ENCODE measurements at places on chromosomes 5 and 9.

GRCh38 chr9:108845507-108845906, 10.3 kb downstream of the ACTL7B start:
- no peak for DNase-seq

DNA sequence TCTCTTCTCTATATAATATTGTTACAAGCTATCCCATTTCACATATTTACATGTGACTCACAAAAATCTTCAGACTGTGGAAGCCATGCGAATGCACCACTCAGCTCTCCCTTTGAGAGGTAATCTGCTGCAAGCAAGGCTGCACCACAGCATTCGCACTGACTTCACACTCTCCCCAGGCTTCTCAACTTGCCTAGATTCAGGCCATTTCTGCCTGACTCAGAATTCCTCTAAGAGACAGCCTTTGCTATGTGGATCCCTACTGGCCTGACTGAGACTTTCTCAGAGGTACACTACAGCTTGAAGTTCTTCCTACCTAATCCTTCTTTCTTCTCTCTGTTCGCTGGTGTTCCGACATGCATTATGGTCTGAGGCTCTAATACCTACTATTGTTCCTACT, 21.1 kb upstream of the DMRTA1 start:
- DNase-seq = no peak

DNA sequence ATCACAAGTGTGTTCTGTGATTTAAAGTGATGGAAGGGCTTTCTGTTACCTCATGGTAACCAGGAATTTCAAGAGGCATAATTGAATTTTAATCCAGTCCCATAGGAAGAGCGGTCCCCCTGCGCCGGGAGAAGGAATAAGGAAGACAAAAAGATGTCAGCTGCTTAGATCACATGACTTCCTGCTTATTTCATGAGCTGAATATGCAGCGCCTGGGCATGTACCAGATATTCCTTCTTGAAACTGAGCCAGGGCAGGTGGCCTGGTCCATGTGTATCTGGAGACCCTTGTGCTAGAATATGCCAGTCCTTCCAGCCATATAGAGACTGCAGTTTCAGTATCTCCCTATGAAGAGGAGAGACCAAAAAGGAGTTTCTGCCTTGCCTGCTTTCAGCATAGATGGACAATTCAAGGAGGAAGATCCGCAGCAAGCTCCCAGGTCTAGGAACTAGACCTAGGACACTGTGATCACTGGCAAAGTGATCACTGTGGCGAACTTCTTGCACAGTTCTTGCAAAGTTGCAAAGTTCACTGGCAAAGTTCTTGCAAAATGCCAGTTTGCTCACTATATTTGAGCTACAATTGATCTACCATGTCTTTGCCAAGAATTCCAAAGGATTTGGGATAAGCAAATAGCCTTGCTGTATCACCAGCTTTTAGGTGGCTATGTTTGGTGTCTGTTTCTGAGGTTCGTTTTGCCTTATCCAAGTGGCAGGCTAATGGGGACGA, 102.9 kb upstream of the PHYKPL start:
- no peak for DNase-seq

DNA sequence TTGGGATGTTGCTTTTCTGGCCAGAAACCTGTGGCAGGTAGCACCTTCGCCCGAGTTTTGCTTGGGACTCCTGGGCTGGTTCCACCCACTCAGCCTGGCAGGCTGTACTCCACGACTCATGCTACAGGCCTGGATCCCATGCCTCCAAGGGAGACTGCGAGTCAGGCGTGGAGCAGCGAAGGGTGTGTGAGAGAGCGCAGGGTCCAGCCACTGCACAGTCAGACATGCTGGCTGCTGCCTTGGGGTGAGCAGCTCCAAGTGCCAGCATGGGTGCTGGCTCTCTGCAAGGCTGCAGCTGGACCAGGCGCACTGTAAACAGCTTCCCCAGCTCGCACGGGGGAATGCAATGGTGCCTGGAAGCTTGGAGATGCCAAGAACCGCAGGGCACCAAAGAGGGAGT, 249.6 kb upstream of the EDIL3 start:
- no peak for DNase-seq

DNA sequence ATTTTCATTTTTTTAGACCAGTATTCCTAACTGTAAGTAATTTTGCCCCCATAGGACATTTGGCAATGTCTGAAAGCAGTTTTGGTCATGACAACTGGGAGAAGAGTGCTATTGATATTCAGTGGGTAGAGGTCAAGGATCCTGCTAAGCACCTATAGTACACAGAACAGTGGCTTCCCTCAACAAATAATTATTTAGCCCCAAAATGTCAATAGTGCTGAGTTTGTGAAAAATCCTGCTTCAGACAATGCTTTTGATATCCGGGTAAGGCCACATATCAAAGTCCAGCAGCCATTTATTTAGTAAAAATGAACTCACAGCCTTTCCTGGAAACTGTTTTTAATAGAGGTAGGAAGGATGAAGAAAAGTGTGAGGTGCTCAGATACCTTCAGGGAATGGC, 8.1 kb upstream of the TARS1 start:
- DNase-seq = no peak

- no peak for DNase-seq
Observed at GRCh38 chr5:174526177-174526576, 198.2 kb upstream of the MSX2 start.

DNA sequence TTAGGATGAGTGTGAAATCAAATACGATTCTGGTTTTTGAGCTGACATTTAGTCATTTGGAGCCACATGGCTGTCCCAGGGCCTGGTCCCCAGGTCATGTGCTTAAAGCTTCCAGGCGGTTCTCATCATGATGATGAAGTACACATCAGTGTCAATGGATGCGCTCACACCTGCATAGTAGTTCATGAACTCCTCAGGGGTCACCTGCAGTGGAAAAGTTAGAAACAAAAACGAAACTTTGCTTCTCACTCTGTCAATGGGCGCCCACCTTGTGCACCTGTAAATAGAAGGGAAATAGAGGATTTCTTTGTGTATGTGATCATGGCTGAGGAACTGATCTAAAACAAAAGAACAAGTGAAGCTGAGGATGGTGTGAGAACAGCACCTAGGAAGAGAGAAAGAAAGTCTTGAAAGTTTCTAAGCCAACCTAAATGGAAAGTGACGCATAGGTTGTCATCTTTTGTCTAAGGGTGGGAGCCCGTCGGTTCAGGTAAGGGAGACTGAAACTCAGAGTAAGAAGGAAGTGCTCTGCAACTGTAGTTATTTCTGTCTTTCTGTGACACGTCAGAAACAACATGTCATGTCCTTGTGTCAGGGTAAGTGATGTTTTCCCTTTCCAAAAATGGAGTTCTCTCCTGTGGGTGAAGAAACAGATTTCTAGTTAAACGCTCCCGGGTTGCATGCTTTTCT, 33.8 kb downstream of the CAPSL start:
- no peak for DNase-seq

DNA sequence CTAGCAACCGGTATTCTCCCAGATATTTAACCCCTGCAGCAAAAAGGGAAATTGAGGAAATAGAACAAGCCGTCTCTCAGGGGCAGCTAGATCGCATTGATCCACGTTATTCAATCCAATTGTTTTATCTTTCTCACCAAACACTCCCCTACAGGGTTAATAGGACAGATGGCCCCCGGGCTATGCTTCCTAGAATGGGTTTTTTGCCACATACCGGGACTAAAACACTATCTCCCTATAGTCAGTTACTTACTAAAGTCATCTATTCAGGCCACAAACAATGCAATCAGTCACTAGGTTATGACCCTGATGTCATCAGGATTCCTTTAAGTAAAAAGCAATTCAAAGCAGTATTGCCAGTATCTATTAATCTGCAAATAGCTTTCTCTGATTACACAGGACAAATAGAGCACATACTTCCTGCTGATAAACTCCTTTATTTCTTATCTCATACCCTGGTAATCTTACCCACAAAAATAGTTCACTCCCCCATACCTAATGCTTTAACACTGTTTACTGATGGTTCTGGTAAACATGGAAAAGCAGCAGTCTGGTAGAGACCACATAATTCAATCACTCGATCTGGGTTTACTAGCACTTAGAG, 159.0 kb downstream of the CPLANE1 start:
- DNase-seq = no peak

GRCh38 chr5:172452398-172453205, 1.7 kb downstream of the SH3PXD2B start:
- no peak for DNase-seq

DNA sequence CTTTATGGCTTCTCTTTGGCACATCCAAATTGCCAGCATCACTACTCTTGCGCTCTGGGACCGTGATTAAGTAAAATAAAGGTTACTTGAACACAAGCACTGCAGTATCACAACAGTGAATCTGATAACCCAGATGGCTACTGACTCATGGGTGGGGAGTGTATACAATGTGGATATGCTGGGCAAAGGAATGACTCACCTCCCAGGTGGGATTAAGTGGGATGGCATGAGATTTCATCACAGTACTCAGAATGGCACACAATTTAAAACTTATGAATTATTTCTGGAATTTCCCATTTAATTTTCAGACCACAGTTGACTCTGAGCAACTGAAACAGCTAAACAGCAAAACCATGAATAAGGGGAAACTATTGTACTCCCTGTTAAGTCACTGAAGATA, 4.3 kb downstream of the GFM2 start:
- DNase-seq = peak; percentile 73

GRCh38 chr5:157267761-157268480, 2.0 kb downstream of the CYFIP2 start:
- peak; percentile 29 for DNase-seq

GRCh38 chr9:130487500-130487899, 42.7 kb downstream of the ASS1 start:
- DNase-seq = no peak

DNA sequence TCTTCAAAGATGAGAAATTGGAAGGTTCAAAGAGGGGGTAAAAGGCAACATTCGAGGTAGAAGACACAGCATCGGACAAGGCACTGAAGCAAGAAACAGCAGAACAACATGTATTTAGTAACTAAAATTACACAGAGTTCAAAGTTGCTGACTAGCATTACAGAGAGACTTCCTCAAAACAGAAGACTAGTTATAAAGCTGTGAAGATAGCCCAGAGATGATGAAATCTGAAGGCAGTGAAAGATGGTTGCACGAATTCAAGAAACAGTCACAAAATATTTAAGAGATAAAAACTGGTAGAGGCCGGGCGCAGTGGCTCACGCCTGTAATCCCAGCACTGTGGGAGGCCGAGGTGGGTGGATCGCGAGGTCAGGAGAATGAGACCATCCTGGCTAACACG, 16.3 kb downstream of the MAPKAP1 start:
- no peak for DNase-seq

GRCh38 chr5:168802337-168802736, 223.2 kb upstream of the PANK3 start:
- no peak for DNase-seq

- DNase-seq = no peak
Observed at GRCh38 chr5:120093178-120093577, 370.9 kb upstream of the PRR16 start.

DNA sequence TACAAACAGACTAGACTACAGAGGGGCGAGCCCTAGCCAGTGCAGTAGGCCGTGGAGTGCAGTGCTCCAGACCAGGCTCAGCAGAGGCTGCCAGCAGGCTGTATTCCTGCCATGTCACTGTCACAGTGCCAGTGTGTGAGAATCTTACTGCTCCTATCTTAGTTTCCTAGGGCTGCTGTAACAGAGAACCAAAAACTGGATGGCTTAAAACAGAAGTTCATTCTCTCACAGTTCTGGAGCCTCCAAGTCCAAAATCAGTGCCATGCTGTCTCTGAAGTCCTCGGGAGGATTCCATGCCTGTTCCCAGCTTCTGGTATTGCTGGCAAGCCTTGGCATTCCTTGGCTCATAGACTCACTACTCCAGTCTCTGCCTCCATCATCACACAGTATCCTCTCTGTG, 75.0 kb upstream of the SAP30L start:
- no peak for DNase-seq

GRCh38 chr9:110111868-110112267, 96.1 kb downstream of the C9orf152 start:
- DNase-seq = no peak

- peak; percentile 29 for DNase-seq
Observed at GRCh38 chr5:170791325-170791954, 7.9 kb downstream of the GABRP start.

GRCh38 chr9:133107961-133108793, 12.9 kb downstream of the RALGDS start:
- DNase-seq = no peak

- DNase-seq = no peak
Observed at GRCh38 chr9:113012492-113012891, 500 bp upstream of the ZNF883 start.

DNA sequence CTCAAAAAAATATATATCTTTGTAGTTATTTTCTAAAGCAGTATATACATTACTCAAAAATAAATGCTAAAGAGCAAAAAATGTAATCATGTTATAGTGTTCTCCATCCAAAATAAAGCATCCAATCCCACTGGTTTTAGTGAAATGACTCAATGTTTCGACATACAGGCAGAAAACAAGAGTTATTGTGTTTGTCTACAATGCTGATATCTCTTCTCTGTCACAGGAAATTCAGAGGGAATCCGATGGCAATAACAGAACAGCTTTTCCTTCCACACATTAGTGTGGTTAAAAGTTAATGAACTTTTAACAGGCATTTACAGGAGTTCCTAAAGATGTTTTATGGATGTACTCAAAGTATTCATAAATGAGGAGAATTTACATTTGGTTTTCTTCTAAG, 12.0 kb downstream of the TTC33 start:
- DNase-seq = no peak

- DNase-seq = no peak
Observed at GRCh38 chr5:16455668-16456067, 9.9 kb downstream of the ZNF622 start.
